ENCODE measurements at places on chromosomes 1 and 21.

- no peak for DNase-seq
These were observed 72.9 kb upstream of the ZNF678 start for GRCh38 chr1:227490478-227490877.

DNA sequence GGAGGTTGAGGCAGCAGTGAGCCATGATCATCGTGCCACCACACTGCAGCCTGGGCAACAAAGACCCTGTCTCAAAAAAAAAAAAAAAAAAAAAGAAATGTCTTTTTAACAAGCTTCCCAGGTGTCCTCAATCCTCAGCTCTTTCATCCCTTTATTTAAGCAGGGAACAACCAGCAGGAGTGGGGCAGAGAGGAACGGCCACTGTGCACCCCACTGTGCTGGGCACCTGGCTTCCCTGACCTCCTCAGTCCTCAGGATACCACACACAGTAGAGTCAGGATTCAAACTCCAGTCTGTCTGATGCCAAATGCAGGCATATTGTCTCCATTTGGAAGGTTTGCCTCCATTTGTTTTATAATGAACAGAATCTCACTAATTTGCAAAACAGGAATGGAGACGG, 19.8 kb upstream of the PTAFR start:
- no peak for DNase-seq

GRCh38 chr1:154325583-154326545, 539 bp downstream of the ATP8B2 start:
- peak; percentile 47 for DNase-seq

DNA sequence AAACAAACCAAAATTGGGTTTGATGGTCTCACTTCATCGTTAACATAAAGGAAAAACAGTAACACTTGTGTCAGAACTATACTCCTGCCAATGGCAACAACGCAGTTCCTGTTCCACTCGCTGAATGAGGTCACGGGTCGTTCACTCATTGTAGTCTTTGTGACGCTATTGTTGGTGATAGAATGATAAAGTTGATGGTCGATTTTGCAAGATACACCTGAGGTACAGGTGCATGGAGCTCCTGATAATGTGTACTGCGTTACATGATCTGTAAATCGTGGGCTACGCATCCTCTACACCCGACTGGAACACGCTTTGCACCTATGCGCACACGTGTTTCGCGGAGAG, 391 bp upstream of the CENPS start:
- no peak for DNase-seq

GRCh38 chr1:64891448-64891825, 74.9 kb downstream of the JAK1 start:
- DNase-seq = no peak

GRCh38 chr1:108896146-108897145, 19.7 kb downstream of the GPSM2 start:
- DNase-seq = no peak

DNA sequence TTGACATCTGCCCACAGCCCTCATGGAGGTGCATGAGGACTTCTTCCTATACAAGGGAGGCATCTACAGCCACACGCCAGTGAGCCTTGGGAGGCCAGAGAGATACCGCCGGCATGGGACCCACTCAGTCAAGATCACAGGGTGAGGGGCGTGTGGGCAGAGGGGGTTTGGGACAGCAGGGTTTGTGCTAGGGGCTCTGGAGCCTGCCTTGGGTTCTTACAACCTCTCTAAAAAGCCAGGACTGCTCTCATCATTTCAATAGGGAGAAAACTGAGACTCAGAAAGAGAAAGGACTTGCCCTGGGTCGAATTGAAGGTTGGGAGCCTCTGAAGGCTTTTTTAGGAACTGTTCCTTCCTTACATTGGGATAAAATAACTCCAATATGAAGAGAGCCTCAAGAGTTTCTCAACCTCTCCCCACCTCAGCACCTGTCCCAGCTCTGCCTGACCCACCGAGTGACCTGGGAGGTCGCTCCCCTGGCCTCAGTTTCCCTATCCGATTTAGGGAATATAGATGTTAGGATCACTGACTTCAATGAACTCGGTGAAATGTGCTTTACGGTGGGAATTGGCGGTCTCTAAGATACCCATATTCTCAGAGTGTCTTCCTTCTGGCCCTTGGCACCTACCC, 9.5 kb downstream of the TINAGL1 start:
- no peak for DNase-seq

DNA sequence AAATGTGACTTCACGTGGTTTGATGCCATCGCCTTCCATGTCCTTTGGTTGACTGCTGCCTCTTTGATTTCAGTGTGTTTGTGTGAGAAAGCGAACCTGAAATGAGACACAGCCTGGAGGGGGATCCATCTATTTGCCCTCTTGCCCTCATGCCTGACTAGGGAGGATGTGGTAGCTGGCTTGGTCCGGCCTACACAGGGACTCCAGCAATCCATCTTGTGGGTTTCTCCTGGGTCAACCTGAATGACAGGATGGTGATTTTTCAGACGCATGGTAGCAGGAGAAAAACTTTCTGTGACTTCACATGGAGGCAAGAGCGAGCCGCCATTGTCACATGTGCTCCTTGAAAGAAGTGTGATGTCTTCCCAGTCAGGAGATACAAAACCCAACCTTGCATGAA, 117.9 kb upstream of the DNAH14 start:
- no peak for DNase-seq

DNA sequence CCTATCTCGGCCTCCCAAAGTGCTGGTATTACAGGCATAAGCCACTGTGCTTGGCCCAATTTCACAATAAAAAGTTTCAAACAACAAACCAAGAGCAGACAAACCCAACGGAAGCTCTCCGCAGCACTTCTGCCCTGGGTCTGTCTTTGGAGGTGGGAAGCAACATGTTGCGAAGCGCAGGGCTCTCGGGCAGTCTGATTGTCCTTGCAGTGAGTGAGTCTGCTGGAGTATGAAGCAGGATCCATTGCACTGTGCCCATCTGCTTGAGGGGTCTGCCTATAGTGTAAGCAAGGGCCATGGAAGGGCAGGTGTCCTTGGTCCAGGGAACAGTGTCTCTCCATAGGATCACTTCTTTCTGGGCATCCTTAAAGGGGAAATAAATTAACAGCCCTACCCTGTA, 14.6 kb upstream of the PARP1 start:
- DNase-seq = no peak

DNA sequence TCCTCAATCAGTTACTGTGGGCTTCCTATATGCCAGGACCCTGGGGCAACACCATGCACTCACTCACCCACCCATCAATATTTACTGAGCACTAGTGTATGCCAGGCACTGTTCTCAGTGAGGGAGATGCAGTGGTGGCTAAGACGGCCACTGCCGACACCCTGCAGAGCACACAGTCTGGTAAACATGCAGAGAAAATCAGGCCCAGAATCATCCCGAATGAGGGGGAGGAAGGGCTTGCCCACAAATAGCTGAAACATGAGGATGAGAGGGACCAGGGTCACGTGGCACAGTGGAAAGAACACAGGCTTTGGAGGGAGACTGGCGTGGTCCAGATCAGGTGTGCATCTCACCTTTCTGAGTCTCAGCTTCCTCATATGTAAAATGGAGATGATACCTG, 89.2 kb upstream of the IGSF21 start:
- no peak for DNase-seq

DNA sequence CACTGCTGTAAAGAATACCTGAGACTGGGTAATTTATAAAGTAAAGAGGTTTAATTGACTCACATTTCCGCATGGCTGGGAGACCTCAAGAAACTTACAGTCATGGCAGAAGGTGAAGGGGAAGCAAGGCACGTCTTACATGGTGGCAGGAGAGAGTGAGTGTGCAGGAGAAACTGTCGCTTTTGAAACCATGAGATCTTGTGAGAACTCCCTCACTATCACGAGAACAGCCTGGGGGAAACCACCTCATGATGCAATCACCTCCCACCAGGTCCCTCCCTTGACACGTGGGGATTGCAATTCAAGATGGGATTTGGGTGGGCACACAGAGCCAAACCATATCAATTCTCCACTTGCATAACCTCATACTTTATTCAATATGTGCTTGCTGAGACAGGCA, 76.6 kb downstream of the GIPC2 start:
- DNase-seq = no peak

DNA sequence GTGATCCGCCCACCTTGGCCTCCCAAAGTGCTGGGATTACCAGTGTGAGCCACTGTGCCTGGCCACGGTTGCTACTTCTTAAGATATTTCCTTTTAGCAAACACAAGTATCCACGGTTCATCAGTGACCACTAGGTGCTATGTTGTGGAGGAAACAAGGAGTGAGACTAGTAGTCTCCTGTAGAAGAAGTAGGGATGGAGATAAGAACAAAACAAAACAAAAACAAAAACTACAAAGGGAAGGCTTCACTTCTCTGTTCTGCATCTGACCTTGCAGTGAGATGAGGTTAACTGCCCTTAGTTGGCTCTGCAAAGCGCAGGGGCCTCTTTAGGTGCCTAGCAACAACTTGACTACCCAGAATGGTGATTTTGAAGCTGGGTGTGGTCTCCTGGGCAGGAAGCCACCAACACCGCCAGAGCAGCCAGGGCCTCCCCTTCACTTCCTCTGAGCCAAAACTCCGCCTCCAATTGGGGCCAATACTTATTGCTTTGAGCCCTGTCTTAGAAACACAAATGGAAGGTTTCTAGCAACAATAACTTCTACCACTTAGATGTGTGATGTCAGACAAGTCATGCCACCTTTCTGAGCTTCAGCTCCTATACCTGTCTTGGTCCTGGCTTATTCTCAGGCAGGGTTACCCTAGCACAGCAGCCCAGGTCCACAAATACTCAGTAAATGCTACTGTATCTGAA, 12.8 kb upstream of the CDC42 start:
- DNase-seq = peak; percentile 38

- peak; percentile 18 for DNase-seq
These were observed 19.4 kb downstream of the SESN2 start for GRCh38 chr1:28278763-28279162.

DNA sequence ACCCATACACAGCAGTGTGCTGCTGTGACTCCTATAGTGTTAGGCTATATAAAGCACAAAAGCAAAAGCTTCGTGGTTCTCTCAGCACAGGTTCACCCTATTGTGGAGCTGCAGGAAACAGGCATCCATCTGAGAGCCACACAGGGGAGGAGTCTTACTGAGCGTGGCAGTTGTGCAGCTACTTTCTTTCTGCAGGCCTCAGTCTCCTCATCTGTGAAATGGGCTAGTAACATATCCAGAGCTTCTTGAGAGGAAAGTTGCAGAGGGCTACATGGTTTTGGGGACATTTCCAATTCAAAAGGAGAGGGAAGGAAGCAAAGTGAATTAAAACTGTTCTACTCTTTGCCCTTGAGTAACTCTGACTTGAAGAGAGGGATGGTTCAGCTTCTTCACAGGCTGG, 142.0 kb downstream of the FOXD2 start:
- DNase-seq = no peak

GRCh38 chr1:22861764-22862440, 110.8 kb downstream of the LACTBL1 start:
- peak; percentile 81 for DNase-seq

DNA sequence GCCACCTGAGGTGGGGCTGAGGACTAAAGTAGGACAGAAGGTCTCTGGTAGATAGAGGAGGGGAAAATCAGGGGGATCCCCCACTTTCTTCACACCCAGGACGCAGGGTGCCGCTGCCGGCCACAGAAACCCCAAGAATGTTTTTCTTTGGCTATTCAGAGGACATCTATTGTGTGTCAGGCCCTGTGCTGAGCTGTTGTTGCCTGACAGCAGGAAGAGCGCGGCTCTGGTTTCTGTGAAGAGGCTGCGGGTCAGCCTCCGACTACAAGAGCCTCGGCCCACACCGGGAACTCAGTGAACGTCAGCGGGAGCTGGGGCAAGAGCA, 407 bp upstream of the PIGV start:
- DNase-seq = peak; percentile 28

GRCh38 chr1:183230413-183230812, 44.3 kb downstream of the LAMC2 start:
- DNase-seq = peak; percentile 91

DNA sequence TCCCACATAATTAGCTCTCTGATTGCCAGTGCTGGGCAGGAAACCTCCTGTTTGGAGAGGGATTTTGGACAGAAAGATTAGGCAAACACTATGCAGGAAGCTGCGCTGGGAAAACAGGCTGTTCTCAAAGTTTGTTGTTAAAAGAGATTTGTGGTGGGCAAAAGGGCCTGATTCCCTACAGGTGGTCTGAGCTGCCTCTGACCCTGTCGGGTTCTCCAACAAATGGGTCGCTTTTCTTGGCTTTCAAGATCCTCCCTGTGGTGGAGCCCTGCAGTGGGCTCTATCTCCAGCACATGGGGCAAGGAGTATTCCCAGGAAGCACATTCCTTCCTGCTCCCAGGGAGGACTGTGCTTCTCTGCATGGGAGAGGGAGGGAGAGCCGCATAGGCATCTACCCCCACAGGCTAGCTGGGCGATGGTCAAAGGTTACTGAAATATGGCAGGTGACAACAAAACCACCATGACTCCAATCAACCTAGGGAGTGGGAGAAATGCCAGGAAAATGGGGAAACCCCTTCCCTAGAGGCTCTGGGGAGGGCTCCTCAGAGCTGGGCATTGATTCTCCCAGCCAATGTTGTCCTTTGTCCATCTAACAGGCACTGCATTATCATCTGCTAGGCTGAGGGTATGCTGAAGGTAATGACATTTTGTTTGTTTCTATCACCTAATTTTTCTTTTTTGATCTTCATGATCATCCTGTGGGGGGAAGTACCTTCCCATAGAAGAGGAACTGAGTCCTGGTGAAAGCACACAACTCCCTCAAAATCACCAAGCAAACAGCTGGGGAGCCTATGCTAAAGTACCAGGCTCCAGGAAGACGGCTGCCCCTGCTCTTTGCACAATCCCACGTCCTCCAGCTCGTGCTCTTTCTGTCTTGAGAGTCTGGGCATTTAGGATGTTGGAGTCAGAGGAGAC, 85.3 kb downstream of the PLXNA2 start:
- peak; percentile 69 for DNase-seq

- DNase-seq = peak; percentile 7
These were observed 93.0 kb downstream of the USH2A start for GRCh38 chr1:216330262-216330661.

GRCh38 chr1:227372726-227373130, 54.4 kb upstream of the CDC42BPA start:
- DNase-seq = no peak

GRCh38 chr1:176462674-176463378, at the start of gene PAPPA2:
Gene PAPPA2 (plus strand): TSS chr1:176463175. CDS start chr1:176556323, 93,148 bp downstream.
- no peak for DNase-seq

- no peak for DNase-seq
These were observed 106.3 kb downstream of the CD247 start for GRCh38 chr1:167412072-167412471.
